Fibroblast of the aortic adventitia (primary cell): ENCODE measurements at places on chromosomes 2 and 18. TPM values are rescaled to one million over a fixed set of nuclear protein-coding genes. Genes with fewer than 3 reads are reported as not detected.

The MGAT5 gene
- 15.8 and 46.5 TPM in 2 replicates for total RNA-seq

The CDH2 gene
- total RNA-seq, result 38.3 and 64.1 TPM in 2 replicates

The LIMS2 gene
- total RNA-seq, result 7.8 and 11.3 TPM in 2 replicates

The LRRTM1 gene
- 0.09 TPM in 1 of 2 replicates, not detected in the other for total RNA-seq

The NR4A2 gene
- total RNA-seq, result 0.41 and 0.81 TPM in 2 replicates

The ARHGAP28 gene
- 11.9 and 221 TPM in 2 replicates for total RNA-seq

The MAB21L4 gene
- total RNA-seq, result not detected in 2 replicates

The MEP1B gene
- not detected in 2 replicates for total RNA-seq

The ANKRD30B gene
- total RNA-seq, result 0.36 and 2.7 TPM in 2 replicates

The PLCD4 gene
- 1.2 and 6.4 TPM in 2 replicates for total RNA-seq

The SEMA4C gene
- total RNA-seq, result 15.4 and 20.4 TPM in 2 replicates

The RAX gene
- total RNA-seq, result not detected in 2 replicates

The RETSAT gene
- 31.2 and 60.1 TPM in 2 replicates for total RNA-seq

The UGT1A3 gene
- total RNA-seq, result not detected in 2 replicates

The SERPINB11 gene
- total RNA-seq, result not detected in 2 replicates

The CNTNAP5 gene
- under 0.01 TPM in 1 of 2 replicates, not detected in the other for total RNA-seq

The SKA1 gene
- total RNA-seq, result 3.0 and 29.5 TPM in 2 replicates

The MTX2 gene
- total RNA-seq, result 14.1 and 18.3 TPM in 2 replicates
